ENCODE measurements at places on chromosomes 12 and 14. TPM values are rescaled to one million over a fixed set of nuclear protein-coding genes. Genes with fewer than 3 reads are reported as not detected.

DNA sequence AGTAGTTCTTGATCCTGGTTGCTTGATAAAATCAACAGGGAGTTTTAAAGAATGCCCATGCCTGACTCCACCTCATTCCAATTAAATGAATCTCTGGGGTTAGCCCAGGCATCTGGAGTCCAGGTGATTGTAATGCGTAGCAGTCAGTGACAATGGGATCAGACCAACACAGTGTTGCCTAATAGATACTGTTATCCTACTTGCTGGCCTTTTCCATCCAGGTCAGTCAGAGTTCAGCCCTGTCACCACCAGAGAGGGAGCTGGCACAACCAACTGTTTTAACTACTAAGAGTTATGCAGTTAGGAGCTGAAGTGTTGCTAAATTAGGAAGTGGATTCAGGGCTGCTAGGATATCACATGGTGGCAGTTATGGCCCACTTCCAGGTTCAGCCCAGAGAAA, 107.1 kb downstream of the GPR135 start:
- no peak overlapping the region for H3K27ac ChIP-seq
- no peaks in the 10 kb centered on the region for H3K27me3 ChIP-seq
- H3K36me3 ChIP-seq = peaks cover 6% of the 10 kb centered on the region
- no peaks in the 10 kb centered on the region for H3K4me1 ChIP-seq
- no peak for DNase-seq

DNA sequence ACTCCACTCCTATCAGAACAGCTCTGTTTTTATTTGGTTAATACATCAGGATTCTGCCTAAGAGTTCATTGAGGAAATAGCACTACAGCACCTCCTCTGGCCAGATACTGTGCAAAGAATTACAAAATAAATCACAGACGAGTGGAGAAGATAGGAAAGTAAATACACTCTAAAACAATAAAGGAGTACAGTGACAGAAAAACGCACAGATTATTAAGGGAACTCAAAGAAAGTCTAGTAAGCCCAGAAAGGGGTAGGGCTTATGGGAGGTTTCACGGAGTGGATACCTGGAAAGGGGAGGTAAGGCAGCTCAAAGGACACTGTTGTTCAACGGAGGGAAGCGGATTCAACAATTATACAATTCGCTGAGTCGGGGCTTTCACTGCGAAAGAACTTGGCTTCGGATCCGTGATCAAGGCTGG, 5.5 kb downstream of the OR10AD1 start:
- peak; percentile 21 for DNase-seq
- H3K27me3 ChIP-seq = no peaks in the 10 kb centered on the region
- peaks cover 2% of the 10 kb centered on the region for H3K4me1 ChIP-seq
- peak overlapping the region; percentile 93 for H3K4me3 ChIP-seq

GRCh38 chr12:82682851-82683261, 3.9 kb upstream of the TMTC2 start:
- DNase-seq = no peak
- no peaks in the 10 kb centered on the region for H3K36me3 ChIP-seq
- peaks cover 7% of the 10 kb centered on the region for H3K4me1 ChIP-seq
- H3K27me3 ChIP-seq = no peaks in the 10 kb centered on the region
- H3K27ac ChIP-seq = no peak overlapping the region
- H3K4me3 ChIP-seq = no peak overlapping the region

Gene LIN7A
- 9.7 TPM for total RNA-seq

- H3K27me3 ChIP-seq = no peaks in the 10 kb centered on the region
- H3K4me3 ChIP-seq = no peak overlapping the region
- no peaks in the 10 kb centered on the region for H3K4me1 ChIP-seq
- DNase-seq = no peak
- H3K36me3 ChIP-seq = no peaks in the 10 kb centered on the region
Observed at GRCh38 chr12:10771132-10771733, 31.2 kb downstream of the TAS2R7 start.

- peaks cover 22% of the 10 kb centered on the region for H3K4me1 ChIP-seq
- DNase-seq = no peak
- no peak overlapping the region for H3K4me3 ChIP-seq
- H3K27me3 ChIP-seq = no peaks in the 10 kb centered on the region
Observed at GRCh38 chr14:68208218-68208617, 388.6 kb downstream of the RAD51B start.
